Left lobe of liver (tissue), 2 donors: ENCODE measurements at places on chromosomes 13 and 19. TPM values are rescaled to one million over a fixed set of nuclear protein-coding genes. Genes with fewer than 3 reads are reported as not detected.

The GRIN3B gene
- total RNA-seq = not detected

- DNase-seq = no peak
These were observed 49.0 kb downstream of the ZAR1L start for GRCh38 chr13:32266130-32266529.

The ZNF525 gene
- 1.2 TPM for total RNA-seq

GRCh38 chr13:104796581-104796980 is 1730.4 kb upstream of the SLC10A2 start:
- no peak for DNase-seq

GRCh38 chr13:45974500-45974899 is 78.0 kb downstream of the ZC3H13 start:
- no peak for DNase-seq

DNA sequence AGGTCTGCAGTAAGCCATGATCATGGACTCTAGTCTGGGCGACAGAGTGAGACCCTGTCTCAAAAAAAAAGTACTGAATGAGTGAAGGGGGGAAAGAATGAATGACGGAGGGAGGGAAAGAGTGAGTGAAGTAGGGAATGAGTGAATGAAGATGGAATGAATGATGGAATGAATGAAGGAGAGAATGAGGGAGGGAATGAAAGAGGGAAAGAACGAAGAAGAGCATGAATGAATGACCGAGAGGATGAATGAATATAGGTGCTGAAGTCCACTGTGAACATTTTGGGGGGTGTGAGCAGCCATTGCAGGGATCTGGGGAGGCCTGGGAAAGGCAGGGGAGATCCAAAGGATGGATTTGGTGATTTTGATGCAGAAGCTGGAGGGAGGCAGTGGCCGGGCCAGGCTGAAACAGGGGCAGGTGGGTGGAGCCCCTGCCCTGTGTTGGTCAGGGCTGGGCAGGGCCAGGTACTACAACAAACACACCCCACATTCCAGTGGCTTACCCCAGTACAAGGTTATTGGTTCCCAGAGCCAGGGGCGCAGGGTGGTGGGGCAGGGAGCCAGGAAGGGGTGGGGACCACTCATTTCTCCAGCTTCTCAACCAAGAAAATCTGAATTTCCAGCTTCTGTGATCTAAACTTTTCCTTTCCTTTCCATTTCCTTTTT is 14.3 kb downstream of the SLC27A1 start:
- no peak for DNase-seq
